ENCODE measurements at places on chromosomes 3 and 15. TPM values are rescaled to one million over a fixed set of nuclear protein-coding genes. Genes with fewer than 3 reads are reported as not detected.

The CSPG4 gene
- 55.6 TPM for total RNA-seq

The FOXB1 gene
- not detected for total RNA-seq

DNA sequence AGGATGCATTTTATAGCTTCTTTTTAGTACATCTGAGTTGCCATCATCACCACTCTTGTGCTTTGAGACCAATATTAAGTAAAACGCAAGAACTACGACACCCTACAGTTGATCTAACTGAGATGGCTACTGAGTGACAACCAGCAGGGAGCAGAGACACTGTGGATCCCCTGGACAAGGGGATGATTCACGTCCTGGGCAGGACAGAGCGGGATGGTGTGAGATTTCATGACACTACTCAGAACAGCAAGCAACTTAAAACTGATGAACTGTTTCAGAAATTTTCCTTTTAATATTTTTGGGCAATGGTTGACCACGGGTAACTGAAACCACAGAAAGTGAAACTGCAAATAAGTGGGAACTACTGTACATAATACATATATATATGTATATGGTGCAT is 299.2 kb downstream of the ADAMTS17 start:
- H3K4me1 ChIP-seq = peaks cover 13% of the 10 kb centered on the region
- H3K27me3 ChIP-seq = no peaks in the 10 kb centered on the region
- DNase-seq = no peak
- no peaks in the 10 kb centered on the region for H3K36me3 ChIP-seq

DNA sequence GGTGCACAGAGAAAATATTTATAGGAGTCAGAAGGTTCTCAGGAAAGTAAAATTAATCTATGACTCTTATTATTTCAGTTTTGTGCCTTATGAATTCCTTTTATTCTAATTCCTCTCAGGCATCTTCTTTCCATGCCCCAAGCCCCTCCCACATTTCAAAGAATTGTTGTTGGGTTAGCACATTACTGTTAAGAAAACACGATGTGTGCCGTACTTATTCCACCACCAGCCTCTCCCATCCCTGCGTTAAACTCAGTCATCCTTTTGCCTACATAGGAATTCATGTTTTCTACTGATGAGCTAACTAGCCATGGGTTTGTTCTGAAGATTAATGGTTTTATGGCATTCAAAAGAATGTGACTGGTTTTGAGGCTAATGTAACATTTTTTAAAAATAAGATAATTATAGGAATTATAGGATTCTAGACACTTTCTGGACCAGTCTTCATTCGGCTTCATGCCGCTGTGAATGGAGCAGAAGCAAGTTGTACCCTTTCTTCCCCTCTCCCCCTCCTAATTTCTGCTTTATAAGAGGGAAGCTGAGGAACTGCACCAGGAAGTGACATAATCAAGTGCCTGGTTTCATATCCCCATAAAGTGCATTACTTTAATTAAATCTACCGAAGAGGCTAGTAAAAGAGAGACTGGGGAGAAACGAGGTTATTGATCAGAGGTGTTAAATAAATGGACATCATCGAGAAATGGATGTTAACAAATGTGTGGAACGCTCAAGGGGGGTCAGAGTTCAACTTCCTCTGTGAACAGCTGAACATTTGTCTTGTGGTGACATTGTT is 12.3 kb upstream of the MB21D2 start:
- no peak overlapping the region for H3K27ac ChIP-seq
- H3K4me1 ChIP-seq = no peaks in the 10 kb centered on the region
- no peak for DNase-seq
- no peaks in the 10 kb centered on the region for H3K36me3 ChIP-seq

DNA sequence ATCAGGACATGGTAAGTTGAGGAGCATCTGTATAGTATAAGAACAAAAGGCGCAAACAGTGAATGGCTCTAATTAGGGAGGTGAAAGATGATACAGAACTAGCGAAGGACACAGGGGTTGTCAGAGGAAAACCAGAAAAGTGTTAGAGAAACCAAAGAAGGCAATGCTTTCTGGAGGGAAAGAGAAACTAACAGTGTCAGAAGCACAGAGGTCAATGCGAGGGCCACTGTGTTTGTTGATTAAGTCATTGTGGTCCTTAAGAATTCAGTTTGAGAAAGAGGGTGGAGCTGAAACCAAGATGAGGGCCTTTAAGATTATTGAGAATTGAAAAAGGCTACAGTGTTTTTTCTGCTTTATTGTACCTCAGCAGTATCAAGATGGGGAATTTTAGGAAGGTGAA is 28.8 kb downstream of the ATG7 start:
- H3K4me3 ChIP-seq = no peak overlapping the region
- no peak overlapping the region for H3K27ac ChIP-seq
- H3K27me3 ChIP-seq = no peaks in the 10 kb centered on the region

DNA sequence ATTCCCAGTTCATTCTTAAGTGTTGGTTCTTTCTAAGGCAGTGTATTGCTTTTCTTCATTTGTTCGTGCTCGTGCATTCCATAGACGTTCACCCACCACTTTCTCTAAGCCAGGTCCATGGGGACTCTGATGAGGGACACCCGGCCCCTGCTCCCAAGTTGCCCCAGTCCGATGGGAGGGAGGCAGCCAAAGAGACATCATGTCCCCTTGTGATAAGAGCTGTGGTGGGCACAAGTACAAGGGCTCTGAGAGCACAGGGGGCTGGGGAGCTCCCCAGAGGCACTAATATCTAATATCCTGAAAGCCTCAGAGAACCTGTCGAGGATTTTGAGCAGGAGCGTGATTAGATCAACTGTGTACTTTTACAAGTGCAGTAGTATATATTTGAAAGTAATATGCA is 6.3 kb downstream of the SPSB4 start:
- no peak overlapping the region for H3K4me3 ChIP-seq
- H3K27me3 ChIP-seq = no peaks in the 10 kb centered on the region
- no peaks in the 10 kb centered on the region for H3K36me3 ChIP-seq
- no peak overlapping the region for H3K27ac ChIP-seq

The SEMA3B gene
- 20.0 TPM for total RNA-seq

DNA sequence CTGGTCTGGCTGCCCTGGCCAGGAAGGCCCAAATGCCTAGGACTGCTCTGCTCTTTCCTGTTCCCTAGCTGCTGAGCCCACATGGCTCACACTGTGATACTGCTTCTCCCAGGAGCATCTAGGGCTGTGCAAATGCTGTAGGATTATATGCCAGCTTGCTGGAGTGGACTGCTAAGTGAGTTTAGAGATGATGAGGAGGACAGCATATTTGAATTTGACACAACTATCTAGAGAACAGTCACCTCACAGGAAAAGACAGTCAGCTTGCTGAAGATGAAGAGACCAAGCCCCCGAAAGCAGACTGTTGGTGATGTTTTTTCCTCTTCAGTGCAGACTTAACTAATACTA is 39.2 kb downstream of the CLEC3B start:
- H3K4me3 ChIP-seq = no peak overlapping the region
- no peaks in the 10 kb centered on the region for H3K36me3 ChIP-seq
- DNase-seq = no peak
- H3K27ac ChIP-seq = no peak overlapping the region

DNA sequence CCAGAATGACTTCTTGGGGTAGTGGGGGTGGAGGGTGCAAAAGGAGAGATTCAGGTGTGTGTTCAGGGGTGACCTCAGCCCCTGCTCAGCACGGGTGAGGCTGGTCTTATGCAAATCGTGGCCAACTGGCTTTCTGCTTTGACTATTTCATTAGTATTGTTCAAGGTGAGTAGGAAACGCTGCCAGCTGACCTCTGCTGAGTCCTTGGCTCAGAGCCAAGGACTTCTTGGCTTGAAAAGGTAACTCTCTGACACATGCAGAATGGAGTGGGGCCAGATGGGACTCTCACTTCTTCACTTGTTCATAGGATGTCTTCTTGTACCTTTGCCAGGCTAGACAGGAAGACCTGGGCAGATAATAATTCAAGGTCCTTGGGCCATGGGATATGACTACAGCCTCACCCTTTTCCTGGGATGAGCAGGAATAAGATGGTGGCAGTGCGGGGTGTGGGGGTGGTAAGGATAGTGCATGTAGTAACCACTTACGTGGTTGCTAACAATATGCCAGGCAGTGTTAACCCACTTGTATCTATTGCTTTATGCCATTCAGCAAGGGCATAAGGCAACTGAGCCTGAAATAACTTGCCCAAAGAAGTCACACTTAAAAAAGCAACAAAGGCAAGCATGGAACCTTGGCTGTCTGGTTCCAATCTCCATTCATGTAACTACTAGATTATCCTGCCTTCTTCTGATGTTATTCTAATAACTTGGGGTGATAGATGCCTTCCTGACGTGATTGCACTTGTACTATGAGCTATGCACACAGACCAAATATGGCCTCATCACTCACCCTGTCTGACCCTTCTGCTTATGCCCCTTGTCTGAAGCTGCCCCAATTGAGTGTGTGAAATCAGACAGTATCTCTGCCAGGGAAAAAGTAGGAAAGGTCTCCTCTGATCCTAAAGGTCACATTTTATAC is 193.1 kb downstream of the NR1D2 start:
- no peaks in the 10 kb centered on the region for H3K27me3 ChIP-seq
- no peaks in the 10 kb centered on the region for H3K36me3 ChIP-seq
- no peak for DNase-seq
- peaks cover 8% of the 10 kb centered on the region for H3K4me1 ChIP-seq

DNA sequence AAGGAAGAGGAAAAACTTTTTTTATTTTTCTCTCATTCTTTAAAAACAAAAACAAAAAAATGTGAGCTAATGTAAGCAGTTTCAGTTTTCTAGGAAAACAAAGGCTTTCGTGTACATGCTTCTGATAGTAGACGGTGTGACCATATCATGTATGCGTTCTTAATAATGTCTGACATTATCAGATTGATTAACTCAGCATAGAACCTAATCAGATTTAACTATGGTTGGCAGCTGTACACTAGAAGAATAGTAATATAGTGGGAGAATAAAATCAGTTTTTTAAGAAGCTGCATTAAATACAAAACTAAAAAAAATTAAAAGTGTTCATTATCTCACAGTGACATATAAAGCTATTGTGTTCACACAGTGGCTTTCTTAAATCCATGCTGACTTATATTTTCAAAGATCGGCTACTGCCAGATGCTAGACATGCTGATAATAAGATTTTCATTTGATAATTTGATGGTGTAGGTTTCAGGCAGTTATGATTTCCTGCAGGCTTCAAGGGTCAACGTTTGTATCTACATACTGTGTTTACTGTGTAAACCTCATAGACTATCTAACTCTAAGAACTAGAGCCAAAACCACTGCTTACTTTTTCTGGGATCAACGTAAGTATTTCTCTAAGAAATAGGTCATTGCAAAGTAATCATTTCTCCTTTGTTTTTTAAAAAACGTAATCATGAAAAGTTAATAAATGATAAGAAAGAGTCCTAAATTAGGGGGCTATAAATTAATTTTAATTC is 74.0 kb downstream of the UBE2E2 start:
- DNase-seq = no peak
- H3K36me3 ChIP-seq = no peaks in the 10 kb centered on the region
- no peaks in the 10 kb centered on the region for H3K4me1 ChIP-seq
- no peak overlapping the region for H3K4me3 ChIP-seq
- H3K27ac ChIP-seq = no peak overlapping the region

DNA sequence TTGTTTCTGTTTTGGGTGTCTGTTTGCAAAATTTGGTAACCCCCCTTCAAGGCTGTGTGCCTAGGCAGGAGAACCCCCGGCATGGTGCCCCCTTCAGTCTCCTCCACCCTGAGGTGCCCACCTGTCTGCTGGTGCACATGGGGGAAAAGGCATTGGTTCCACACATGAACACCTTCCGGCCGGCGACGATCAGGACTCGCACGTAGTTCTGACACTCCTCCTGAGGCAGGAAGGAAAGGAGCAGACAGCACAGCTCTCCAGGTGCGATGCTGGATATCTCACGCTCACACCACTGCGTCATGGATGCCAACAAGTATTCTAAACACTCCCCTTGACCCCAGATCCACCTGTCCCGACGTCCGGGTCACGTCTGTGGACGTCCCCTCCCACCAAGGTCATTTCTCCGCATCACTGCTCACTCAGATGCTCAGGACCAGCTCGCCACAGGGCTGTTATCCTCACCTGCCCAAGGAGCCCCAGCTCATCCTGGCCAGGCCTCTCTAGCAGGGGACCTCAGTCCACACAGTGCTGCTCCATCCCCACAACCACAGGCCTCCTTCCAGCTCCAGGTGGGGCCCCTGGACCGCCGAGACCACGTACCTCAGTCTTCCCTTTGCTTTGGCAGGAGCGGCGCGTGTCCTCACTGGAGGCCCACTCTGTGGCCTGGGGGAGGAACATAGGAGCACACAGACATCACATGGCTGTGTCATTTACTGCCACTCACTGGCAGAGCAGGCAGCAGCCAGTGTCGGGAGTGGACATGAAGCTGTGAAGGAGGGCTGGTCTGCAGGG is 99.0 kb downstream of the SEMA5B start:
- H3K36me3 ChIP-seq = no peaks in the 10 kb centered on the region
- H3K27me3 ChIP-seq = no peaks in the 10 kb centered on the region
- H3K27ac ChIP-seq = no peak overlapping the region
- no peak overlapping the region for H3K4me3 ChIP-seq
- H3K4me1 ChIP-seq = no peaks in the 10 kb centered on the region
- DNase-seq = no peak

DNA sequence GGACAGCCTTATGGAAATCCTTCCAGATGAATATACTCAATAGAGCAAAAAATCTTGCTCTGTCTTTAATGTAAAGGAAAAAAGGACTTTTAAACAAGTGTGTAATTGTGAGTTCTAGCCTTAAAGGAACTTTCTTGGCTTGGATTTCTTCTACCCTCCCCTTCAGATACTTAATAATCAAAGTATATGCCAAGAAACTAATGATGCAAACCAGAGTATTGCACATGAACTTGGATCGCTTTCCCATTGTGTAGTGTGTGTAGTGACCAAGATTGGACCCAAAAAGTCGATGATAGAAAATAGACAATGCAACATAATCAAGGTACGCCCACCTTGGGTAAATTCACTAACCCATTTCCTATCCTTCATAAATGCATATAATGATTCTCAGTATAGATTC is 123.8 kb downstream of the TIGIT start:
- H3K27ac ChIP-seq = peak overlapping the region; percentile 14
- H3K36me3 ChIP-seq = no peaks in the 10 kb centered on the region
- H3K4me3 ChIP-seq = no peak overlapping the region
- no peak for DNase-seq

DNA sequence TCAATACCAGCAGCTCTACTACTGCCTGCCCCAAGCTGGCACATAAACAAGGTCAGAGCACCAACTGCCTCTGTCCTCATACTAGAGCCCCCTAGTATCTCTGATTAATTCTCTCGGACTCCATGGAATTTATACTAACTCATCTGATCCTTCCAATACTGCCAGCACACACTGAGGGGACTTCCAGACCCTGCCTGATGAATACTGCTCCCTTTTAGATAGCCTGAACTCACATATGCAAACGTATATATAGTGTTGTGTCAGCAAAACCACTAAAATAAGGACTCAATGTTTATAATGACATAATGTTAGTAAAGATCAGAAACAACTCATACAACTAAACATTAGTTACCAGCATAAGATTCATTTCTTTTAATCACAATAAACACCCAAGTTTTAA is 25.0 kb downstream of the CEP70 start:
- H3K4me3 ChIP-seq = no peak overlapping the region
- no peaks in the 10 kb centered on the region for H3K27me3 ChIP-seq
- H3K36me3 ChIP-seq = peaks cover 8% of the 10 kb centered on the region
- no peak overlapping the region for H3K27ac ChIP-seq

The SMCO1 gene
- 3.6 TPM for total RNA-seq

GRCh38 chr15:68214838-68215254 is 9.7 kb upstream of the CALML4 start:
- peaks cover 4% of the 10 kb centered on the region for H3K36me3 ChIP-seq
- no peak overlapping the region for H3K27ac ChIP-seq
- no peak for DNase-seq
- H3K4me3 ChIP-seq = no peak overlapping the region
- H3K4me1 ChIP-seq = peaks cover 9% of the 10 kb centered on the region

Measured in right atrium auricular region (tissue), 2 donors.